ENCODE measurements at places on chromosomes 16 and 17.
A peak's percentile ranks its signal among the peaks of the same experiment; 100 is the strongest.

DNA sequence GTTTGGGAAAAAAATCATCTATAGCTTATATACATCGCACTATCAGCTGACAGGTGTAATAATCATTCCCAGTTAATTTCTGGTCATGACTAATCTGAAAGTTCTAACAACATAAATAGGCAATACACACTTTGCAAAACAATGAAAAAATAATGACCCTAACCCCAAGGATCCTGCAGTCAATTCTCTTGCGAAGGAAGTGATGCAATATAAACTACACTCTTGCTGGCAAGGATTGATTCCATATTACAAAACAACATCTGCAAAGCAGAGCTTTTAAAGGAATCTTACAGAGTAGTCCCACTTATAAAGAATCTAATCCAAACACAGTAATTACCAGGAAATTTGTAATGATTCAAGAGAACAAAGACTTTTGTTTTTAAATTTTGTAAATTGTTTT is 73.4 kb downstream of the MYO1D start:
- no peak for DNase-seq

DNA sequence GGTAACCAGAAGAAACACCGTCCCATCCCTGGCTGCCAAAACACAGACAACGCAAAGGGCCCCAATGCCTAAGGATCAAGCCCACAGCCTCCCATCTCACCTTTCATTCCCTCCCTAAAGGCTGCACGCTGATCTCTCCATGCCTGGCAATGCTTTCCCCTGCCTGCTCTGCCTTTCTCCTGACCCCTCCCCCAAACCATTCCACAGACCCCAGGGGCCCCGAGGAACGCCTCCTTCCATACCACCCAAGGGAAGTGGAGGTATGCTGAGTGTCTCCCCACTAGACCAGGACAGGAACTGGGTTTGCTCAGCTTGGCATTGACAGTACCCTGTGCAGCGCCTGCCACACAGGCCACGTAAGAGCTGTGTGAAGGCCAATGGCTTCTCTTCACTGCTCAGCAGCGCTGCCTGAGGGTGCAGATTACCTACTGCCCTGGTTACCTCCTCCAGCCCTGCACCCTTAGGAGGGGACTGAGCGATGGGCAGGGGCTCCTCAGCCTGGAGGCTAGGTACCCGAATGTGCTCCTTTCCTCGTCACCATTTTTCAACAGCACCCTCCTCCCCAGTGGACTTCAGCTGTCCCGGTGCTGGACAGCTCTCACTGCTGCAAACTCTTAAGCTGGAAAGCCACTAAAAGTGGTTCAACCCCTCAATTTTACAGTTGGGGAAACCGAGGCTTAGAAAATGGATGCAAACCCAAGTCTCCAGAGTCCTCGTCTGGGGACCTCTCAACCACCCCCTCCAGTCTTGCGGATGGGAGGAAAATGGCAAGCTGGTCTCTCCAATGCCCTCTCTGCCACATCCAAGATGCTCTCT is 45.0 kb downstream of the SRCIN1 start:
- DNase-seq, result no peak

DNA sequence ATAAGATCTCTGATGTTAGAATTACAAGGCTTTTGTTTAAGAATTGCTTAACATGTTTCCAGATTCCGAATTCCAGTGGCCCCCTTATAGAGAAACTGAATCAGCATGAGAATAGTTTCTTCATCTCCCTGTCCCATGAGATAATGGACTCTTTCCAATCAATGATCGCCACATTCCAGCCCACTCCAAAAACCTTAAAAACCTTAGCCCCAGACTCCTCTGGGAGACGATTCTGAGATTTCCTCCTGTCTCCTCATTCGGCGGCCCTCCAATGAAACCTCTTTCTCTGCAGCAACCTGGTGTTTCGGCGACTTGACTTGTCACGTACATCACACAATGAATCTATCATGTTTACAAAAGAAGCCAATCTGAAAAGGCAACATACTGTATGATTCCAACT is 197.1 kb upstream of the PSMD7 start:
- no peak for DNase-seq

DNA sequence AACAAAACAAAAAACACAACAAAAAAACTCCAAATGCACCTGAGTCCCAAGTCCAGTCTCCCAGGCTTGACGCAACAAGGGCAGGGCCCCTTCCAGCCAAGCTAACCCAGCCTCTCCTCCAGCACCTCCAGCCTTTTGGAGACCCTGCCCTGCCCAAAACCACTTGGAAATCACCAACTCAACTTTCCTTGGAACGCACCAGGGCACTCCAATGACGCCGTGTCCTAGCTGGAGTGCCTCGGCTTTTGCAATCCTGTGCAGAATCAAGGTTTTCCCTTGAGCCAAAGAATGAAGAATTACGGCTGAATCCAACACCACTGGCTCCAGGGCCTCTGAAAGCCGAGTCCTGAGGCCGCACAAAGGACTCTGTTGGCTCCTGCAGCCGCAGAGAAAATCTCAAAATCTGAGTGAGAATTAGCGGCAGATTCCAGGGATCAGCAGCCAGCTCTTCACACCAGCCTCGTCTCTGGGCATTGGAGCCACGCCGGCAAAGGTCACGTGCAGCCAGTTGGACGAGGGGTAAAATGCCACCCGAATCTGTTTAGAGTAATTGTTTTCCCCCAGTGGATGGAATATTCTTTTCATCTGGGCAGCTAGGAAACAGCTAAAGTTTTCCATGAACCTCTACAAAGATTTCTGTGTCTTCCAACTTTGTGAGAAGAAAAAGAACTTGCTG is 9.7 kb upstream of the BAIAP2 start:
- DNase-seq, result no peak

GRCh38 chr17:77476006-77476405 is 335.2 kb downstream of the SEC14L1 start:
- DNase-seq, result no peak

- peak; percentile 44 for DNase-seq
Observed at GRCh38 chr17:3980381-3981014, 16.3 kb upstream of the ATP2A3 start.

GRCh38 chr16:56539656-56540055 is 19.8 kb upstream of the BBS2 start:
- DNase-seq, result no peak

DNA sequence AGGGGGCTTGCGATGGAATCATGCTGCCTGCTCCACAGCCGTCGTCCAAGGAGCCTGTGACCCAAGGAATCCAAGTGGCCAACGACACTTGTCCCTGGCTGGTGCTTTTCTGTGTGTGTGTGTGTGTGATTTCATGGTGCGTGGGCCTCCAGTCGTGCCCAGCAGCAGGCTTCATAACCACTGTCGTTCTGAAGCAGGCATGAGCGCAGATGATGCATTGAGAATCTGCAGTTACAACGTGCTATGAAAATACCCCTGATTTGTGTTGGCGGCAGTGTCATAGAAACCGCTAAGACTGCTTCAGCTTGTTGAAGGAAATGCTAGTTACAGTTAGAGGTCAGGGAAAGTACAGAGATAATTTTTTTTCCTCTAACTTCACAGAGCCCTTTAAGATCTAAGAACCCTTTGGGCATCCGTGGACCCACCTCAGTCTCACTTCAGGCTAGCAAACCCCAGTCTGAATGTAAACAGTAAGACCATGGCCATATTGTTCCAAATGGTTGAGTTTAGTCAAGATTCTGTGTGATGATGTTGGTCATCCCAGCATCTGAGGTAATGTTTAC is 15.6 kb downstream of the C16orf90 start:
- DNase-seq, result no peak

- no peak for DNase-seq
Observed at GRCh38 chr16:4179020-4179419, 62.8 kb upstream of the ADCY9 start.

DNA sequence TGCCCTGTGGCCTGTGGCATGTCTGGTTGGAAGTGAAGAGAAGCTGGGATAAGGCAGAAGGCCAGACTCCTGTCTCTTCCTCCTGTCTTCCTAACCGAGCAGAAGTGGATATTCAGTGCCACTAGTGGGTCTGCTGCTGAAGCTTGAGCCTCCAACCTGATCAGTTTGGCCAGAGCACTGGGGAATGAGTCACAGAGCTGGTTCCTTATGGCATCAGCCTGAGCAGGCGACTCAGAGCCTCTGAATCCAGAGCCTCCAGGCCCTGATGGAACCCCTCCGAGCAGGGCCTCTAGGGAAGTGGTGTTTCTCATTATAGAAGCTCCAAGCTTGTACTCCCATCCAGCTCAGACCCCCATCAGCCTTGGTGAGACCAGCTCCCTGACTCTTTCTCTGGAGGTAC is 2.0 kb downstream of the WSCD1 start:
- DNase-seq, result no peak

DNA sequence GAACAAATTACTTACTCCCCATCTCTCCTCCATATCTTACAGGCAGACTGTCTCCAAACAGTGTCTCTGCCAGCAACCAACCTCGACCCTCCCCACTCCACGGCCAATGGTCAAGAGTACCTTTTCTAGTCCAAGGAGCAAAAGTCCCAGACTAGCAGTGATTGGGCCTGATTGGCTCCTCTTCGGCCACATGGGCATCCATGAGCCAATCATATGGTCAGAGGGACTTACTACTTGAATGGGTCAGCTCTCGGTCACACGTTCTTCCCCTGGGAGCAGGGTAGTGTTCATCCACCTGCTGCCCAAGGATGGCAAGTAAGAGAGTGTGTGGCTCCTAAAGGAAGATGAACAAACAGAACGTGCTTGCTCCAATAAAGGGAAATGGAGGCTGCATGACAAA is 84.6 kb downstream of the C16orf78 start:
- DNase-seq, result no peak

DNA sequence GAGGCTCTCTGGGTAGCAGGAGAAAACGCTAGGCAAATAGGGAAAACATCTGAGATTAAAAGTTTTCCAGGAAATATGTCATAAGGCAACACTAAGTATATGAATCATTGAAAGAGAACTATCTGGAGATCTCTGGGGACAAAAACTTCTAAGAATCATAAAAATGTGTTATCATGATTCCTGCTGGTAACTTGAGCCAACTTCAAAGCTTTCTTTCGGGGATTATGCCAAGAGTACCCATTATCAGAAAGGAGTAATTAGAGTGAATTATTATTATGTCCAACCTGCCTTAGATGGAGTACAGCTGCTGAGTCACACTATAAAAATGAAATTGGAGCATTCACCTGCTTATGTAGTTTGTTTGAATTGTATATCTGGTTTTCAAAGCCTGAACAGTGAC is 488.5 kb upstream of the SOX9 start:
- DNase-seq, result peak; percentile 31

DNA sequence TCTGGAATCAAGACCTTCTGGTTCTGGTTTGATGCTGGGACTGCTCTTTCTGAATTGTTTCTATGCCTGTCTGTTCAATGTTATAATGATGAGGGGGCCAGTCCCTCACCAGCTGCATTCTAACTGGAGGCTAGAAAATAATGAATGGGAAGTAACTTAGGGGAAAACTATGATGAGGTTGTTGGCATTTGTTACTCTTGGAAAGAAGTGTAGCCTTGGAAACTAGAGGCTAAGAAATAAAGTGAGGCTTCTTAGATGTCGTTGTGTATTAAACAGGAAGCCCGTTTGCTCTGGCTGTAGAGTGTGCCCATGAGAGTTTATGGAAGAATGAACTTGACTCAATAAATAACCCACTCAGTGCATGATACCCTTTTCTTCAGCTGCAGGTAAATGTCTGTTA is 140.8 kb downstream of the PRKCA start:
- no peak for DNase-seq

DNA sequence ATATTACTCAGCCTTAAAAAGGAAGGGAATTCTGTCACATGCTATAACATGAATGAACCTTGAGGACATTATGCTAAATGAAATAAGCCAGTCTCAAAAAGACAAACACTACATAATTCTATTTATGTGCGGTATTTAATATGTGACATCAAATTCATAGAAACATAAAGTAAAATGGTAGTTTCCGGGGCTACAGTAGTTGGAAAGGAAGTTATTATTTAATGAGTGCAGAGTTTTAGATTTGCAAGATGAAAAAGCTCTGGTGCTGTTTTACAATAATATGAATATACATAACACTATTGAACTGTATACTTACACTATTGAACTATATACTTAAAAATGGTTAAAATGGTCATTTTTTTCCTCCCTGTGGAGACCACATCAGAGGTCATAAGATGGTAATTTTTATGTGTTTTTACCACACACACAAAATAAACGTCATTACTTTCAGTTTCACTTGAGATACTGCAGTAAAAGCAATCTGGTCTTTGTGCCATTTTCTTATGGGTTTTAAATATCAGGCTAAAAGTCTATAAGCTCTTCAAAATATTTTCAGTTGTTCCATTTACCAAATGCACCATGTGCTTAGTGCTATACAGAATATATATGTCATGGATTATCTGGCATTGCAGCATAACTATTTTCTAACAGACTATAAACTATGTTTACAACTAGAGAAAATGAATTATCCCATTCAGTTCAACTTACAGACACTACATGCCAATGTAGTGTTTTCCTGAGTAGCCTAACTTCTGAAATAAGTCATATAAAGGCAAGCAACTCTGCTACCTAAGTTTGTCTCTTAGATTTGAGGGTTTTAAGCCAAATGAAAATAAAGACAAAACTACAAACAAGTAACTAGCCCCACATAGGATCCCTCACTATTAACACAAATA is 90.9 kb downstream of the SPAG9 start:
- DNase-seq, result no peak

DNA sequence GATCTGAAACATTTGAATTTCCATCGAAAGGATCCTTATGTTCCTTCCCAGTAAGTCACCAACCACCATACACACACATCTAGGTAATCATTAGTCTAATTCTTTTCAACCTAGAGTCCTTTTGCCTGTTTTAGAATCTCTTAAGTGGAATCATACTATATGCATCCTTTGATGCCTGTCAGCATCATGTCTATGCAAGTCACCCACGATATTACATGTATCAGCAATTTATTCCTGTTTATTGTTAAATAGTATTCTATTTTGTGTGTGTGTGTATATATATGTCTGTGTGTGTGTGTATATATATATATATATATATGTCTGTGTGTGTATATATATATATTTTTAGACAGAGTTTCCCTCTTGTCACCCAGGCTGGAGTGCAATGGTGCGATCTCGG is 78.9 kb upstream of the RPH3AL start:
- DNase-seq, result no peak

GRCh38 chr16:86089991-86090390 is 191.0 kb downstream of the IRF8 start:
- DNase-seq, result no peak

DNA sequence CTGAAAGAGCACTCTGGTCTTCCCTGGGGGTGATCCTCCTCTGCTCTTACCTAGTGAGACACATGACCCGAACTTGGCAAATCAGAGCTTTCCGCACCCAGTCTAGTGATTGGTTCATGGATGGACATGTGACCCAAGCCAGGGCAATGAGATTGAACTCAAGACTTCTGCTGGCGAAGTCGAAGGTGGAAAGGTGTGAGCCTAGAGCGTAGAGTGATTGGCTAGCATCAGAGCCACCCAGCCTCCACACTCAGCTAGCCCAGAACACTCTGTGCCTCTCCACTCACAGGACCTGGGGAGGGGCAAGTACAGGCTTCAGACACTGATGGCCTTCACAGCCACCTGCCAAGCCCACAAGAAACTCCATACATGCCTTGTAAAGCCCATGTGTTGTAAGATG is 17.6 kb downstream of the ATPAF2 start:
- DNase-seq, result no peak

- no peak for DNase-seq
Observed at GRCh38 chr16:12805066-12805465, 1.4 kb upstream of the CPPED1 start.

GRCh38 chr16:73065632-73066330 is 17.9 kb upstream of the ZFHX3 start:
- DNase-seq, result no peak

- DNase-seq, result no peak
Observed at GRCh38 chr16:49366669-49367068, 6.9 kb upstream of the C16orf78 start.
